Right lobe of liver (tissue), 6 donors: ENCODE measurements at places on chromosomes 4 and X. TPM values are rescaled to one million over a fixed set of nuclear protein-coding genes. Genes with fewer than 3 reads are reported as not detected.

- no peak for DNase-seq
Measured at GRCh38 chr4:25842229-25842845, 20.5 kb downstream of the SEL1L3 start.

GRCh38 chrX:151970661-151971060 lies 3.8 kb downstream of the GABRE start:
- peak; percentile 66 for DNase-seq

DNA sequence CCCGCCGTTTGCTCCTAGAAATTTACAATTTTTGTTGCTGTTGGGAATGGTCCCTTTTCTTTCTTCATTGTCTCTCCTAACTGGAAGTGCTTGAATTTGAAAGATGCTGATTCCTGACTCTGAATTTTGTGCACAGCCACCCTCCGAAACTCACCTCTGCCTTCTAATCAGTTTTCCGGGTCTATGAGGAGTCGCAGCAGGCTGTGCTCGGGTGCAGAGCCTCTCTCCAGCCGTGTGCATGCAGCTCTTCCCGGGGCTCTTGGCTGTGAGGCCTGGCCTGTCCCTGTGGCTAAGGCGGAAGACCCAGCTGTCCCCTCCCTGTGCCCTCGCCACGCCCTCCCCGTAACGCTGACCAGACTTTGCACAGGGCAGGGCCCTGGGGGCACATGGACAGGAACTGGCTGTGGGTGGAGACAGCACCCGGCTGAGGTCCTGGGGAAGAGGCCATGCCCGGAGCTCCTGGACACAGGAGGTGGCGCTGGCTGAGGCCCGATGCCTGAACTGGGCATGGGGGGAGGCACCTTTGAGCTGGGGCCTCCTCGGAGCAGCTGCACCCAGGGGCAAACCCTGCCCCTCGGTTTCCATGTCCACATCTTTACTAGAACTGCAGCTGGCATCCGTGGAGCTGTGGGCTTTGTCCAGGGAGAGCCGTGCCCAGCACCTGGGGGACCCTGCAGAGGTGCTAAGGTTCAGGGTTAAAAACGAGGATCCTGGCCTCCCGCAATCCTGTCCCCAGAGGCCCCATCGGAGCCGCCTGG lies 32.6 kb upstream of the SPON2 start:
- peak; percentile 93 for DNase-seq

DNA sequence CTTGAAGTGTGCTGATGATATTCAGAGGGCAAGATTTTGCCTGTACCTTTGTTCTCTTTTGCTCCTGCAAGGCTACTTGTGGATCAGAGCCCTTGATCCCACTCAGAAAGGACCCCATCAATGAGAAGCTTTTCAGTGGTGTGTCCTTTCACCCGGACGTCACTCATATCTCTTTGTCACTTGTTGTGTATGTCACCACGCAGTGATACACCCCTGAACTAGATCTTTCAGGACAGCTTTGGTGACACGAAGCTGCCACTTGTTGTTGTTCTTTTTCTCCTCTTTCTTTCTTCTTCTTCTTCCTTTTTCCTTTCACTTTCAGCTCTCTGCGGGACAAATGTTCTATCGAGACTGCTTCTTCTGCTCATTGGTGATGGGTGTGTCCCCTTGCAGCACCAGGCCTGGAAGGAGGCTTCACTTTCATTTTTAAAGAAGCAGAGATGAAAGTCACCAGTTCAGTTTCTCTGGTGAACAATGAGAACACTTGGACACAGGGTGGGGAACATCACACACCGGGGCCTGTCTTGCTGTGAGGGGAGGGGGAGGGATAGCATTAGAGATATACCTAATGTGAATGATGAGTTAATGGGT lies 83.6 kb downstream of the NBDY start:
- no peak for DNase-seq

DNA sequence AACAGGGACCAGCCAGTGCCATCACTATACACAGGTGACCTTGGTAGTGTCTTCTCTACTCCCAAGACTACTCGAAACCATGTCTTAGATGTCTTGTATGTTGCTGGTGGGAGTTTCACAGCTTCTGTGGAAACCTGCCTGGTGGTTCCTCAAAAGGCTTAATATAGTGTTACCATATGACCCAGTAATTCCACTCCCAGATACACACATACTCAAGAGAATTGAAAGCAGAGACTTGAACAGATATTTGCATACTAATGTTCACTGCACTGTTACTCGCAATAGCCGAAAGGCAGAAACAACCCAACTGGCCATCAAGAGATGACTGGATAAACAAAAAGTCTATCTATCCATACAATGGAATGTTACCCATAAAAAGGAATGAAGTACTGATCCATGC lies 3.1 kb downstream of the TFDP3 start:
- no peak for DNase-seq

- DNase-seq: no peak
Measured at GRCh38 chr4:96887857-96888256, 1048.0 kb downstream of the PDHA2 start.

GRCh38 chrX:49192722-49193328 lies 6.7 kb upstream of the PRICKLE3 start:
- no peak for DNase-seq

GRCh38 chr4:109708990-109709389 lies 5.7 kb upstream of the CASP6 start:
- DNase-seq: no peak

- DNase-seq: no peak
Measured at GRCh38 chr4:142036795-142037583, 400.6 kb downstream of the IL15 start.

- DNase-seq: no peak
Measured at GRCh38 chrX:28278726-28279125, 297.5 kb upstream of the DCAF8L1 start.

DNA sequence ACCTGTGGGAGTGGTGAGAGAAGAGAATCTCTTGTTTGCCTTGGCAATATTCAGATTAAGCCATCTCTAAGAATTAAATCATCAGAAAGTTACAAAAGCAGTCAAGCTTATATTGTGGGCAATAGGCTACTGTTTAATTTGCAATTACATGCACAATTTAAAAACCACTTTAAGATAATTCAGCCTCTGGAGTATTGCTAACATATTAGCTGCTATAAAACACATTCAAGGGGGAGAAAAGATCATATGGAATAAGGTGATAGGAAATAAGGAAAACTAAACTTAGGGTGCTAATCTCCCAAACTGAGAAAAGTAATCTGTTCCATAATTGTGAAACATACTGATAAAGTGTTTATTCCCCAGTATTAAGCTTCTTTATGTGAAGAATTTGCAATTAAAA lies 103.9 kb downstream of the ARAP2 start:
- DNase-seq: no peak

- no peak for DNase-seq
Measured at GRCh38 chr4:20043991-20044390, 207.7 kb upstream of the SLIT2 start.

GRCh38 chr4:180054291-180054690 lies 2188.9 kb upstream of the TENM3 start:
- DNase-seq: no peak

GRCh38 chr4:79044141-79044659 lies 105.0 kb upstream of the PAQR3 start:
- DNase-seq: no peak

- DNase-seq: no peak
Measured at GRCh38 chr4:139115226-139115625, 61.8 kb downstream of the ELF2 start.

GRCh38 chr4:787561-787981 lies 38.4 kb downstream of the CPLX1 start:
- DNase-seq: no peak

CFI gene
- total RNA-seq: 610 TPM

PRKX gene
- 6.0 TPM for total RNA-seq

CENPU gene
- 0.84 TPM for total RNA-seq

RNF150 gene
- total RNA-seq: 1.2 TPM

SPANXB1 gene
- total RNA-seq: not detected

GPR78 gene
- not detected for total RNA-seq

TRIM75 gene
- not detected for total RNA-seq

SMR3B gene
- not detected for total RNA-seq

TRAM1L1 gene
- total RNA-seq: not detected

OFD1 gene
- total RNA-seq: 11.5 TPM
